Mesenchymal stem cell (in vitro differentiated cells and primary cell): ENCODE measurements at places on chromosomes 7 and 10.

- DNase-seq = no peak
Observed at GRCh38 chr10:131737543-131738395, 163.0 kb upstream of the PPP2R2D start.

DNA sequence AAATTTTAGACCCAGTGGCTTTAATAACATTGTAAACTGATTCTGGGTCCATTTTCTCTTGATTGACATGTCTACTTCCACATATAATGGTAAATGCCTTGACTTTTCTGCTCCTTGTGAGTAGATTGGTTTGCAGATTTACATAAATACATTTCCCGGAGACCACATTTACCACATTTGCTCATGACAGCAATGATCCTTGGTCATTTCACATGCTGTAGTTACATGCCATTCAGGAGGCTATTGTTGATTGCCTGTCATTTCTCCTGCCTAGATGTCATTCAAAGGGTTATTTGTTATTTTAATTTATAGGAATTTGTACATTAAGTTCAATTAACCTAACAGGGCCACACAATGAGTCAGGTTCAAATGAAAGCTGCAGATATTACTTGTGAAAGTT, 280.5 kb downstream of the CNTNAP2 start:
- DNase-seq = no peak

DNA sequence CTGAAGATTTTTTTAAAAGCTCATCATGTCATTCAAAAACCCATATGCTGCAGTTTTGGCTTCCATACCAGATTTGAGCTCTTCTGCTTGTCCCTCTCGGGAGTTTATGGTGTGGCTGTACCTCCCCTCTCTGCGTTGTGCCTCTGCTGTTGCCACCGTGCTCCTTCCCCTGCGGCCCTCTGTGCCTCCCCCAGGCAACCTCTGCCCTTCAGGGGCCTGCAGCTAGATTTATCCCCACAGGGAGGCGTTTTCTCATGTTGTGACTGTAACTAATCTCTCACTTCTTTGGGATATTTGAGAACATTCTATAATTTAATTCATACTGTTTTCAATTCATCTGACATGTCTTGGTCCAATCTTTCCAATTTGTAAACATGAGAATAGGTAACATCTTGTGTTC, 52.7 kb downstream of the TASOR2 start:
- DNase-seq = no peak

- no peak for DNase-seq
Observed at GRCh38 chr10:7133278-7133677, 277.6 kb downstream of the SFMBT2 start.
